ENCODE measurements at places on chromosomes 3 and 15. TPM values are rescaled to one million over a fixed set of nuclear protein-coding genes. Genes with fewer than 3 reads are reported as not detected.

The EPHB1 gene
- 0.05 TPM for total RNA-seq

The MRPL3 gene
- total RNA-seq = 251 TPM

The NTRK3 gene
- total RNA-seq = not detected

The NR1I2 gene
- total RNA-seq = 0.12 TPM

The PAK6 gene
- 1.6 TPM for total RNA-seq

The ZCWPW2 gene
- total RNA-seq = 0.29 TPM

DNA sequence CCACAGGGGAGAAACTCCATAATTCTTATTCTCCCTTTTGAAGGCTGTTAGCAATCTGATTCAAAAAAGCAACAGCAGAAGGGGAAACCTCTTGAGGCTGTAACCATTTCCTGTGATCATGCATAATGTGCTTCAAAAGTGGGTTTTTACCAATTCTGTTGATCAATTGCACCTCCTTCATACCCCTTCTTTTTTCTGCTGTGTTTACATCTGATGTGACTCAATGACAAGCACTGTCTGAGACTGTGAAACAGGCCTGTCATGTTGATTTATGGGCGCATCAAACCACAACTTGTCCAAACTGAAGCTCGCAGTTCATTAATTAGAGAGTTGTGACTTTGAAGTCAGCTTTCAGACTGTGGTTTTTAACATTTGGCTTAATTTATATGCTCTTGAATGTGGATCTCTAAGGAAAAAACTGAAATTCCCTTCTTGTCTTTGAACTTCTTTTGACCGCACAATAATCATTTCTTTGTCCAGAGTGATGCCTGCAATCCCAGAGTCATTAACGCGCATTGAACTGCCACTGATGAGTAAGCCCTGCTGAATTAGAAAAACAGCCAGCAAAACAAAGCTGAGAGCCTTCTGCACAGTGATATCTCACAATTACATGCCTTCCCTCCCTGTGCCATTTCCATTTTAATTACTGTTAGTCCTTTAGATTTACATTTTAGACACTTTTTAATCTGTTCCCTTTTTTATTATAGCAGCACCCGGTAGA is 532.8 kb downstream of the FOXP1 start:
- no peak for DNase-seq

GRCh38 chr3:189598530-189599225 is 32.5 kb upstream of the TP63 start:
- no peak for DNase-seq

DNA sequence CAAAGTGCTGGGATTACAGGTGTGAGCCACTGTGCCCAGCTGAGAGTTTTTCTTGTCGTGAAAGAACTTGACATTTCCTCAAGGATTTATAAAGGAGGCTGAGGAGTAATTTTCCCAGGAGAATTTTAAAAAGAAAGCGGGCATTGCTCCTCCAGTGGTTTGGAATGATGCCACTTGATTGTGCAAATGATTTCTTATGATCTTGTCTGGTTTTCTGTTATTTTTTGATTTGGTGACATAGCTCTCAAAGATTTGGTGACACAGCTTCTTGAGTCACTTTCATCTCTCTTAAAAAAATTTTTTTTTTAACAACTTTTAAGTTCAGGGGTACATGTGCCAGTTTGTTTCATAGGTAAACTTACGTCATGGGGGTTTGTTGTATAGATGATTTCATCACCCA is 24.6 kb upstream of the NFKBIZ start:
- no peak for DNase-seq

DNA sequence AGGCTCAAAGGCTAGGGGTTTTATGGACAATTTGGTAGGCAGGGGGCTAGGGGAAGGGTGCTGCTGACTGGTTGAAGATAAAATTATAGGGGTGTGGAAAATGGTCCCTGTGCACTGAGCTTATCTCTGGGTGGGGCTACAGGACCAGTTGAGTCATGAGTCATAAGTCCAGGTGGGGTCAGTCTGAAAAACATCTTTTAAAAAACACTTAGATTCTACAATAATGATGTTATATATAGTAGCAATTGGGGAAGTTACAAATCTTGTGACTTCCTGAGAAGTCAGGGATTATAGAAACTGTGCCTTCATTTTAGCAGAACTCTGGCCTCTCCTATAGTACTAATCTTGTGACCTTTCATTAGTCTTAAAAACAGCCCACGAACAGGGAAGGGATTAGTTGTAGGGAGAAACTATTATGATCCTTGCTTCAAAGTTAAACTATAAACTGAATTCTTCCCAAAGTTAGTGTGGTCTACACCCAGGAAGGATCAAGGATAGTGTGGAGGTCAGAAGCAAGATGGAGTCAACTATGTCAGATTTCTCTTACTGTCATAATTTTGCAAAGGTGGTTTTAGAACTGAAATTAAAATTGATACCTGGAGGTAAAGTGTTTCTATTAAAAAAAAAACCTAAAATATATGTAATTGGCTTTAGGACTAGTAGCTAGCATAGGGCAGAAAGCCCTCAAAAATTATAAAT is 130.1 kb downstream of the P2RY1 start:
- DNase-seq = no peak

DNA sequence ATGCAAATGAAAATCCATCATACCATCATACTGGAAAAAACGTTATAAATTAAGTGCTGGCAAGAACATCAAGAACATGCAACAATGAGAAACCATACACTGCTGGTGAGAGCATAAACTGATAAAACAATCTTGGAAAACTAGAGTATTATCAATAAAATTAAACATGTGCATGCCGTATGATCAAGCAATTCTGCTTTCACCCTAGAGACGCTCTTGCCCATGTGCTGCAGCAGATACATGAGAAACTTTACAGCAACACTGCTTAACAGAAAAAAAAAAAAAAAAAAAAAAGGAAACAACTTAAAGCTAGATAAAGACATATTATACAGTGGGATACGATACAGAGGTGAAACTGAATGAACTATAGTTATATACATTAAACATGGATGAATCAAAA is 21.8 kb downstream of the SPG11 start:
- no peak for DNase-seq

DNA sequence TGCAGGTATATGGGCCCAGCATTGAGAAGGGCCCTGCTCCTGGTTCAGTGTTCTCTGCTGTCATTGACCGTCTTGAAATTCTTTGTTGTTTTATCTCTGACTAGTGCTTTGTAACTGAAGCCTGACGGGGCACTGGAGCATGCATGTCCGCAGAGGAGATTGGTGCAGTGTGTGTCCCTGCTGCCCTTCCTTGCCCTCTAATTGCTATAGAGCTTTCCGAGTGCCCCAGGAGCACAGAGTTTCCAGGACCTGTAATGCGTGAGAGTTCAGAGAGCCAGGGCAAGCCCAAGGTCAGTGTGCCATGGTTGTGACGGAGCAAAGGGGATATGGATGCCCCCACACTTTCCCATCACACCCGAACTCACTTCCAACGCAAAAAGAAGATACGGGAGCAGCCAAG is 174.3 kb upstream of the UBE3A start:
- no peak for DNase-seq

DNA sequence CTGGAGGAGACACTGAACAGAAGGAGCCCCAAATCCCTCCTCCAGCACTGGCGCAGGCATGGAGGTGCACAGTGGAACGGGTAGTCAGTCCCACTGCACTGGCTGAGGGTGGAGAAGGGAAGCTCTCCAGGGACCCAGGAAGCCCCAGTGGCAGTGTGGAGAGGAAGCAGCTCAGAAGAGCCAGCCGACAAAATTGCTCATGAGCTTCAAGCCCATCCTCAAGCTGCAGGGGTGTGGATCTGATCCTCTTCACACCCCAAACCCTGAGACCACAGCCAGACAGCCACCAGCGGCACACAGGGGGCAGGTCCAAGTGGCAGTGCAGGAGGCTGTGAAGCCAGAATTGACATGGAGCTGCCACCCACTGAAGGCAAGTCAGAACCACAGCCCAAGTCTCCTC is 32.1 kb downstream of the CYFIP1 start:
- no peak for DNase-seq

GRCh38 chr3:102189541-102189940 is 245.3 kb upstream of the ZPLD1 start:
- DNase-seq = no peak

DNA sequence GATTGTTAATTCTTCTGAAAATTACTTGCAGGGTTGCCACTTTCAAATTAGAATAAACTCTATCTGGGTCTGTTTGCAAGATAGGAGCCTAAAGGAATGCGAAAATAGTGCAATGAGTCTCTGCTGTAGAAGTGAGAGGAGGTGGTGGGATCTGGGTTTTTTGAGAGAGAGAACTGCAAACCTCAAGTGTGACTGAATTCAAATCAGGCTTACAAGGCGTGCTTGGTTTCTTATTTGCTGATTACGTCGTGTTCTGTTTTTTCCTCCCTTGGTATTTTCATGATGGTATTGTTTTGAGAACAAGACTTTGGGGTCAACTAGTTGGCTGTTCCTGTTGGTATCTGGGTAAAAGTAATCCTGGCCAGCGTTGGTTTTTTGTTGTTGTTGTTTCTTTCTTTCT is 490.9 kb upstream of the CFAP20DC start:
- no peak for DNase-seq

DNA sequence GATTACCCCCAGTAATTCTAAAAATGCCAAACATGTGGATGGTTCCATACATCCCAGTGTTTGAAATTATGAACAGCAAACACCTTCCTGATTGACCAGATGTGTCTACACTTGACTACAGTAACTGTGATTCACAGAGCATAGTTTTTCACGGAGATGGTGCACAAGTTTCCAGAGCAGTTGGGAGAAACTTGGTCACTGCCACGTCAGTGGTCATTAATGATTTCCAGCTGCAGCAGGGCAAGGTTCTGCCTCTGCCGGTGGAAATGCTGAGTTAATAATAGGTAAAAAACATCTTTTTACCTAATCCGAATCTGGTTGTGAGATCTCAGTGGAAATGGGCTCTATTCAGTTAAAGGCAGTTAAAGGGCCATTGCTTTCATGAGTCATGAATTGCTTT is 154.1 kb upstream of the FEZF2 start:
- no peak for DNase-seq

DNA sequence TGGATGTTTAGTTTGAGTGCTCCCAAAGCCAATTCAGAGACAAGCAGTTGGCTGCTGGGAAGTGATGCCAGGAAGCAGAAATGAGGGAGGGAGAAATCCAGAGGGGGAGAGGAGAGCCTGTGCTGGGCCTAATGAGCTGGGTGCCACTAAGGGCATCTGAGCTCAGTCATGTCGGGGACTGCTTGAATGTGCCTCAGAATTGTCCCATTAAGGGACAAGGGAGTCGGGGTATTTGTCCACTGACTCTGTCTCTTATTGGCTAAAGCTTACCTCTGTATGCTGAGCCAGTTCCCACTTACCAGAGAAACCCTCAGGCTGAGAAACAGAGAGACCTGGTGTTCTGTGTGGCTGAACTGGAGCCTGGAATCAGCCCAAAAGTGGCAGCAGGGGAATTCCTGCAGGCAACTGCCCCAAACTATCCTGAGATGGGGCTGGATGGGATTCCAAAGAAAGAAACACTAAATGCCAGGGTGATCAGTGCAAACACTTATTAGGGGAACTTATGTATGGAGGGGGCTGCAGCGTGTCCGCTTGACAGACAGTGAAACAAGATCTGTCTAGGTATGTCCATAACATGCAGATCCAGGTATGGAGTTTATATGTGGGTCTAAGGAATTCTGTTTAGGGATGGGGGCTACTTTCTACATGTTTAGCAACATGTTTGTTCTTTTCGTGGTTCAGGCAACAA is 48.6 kb downstream of the NR1D2 start:
- no peak for DNase-seq

DNA sequence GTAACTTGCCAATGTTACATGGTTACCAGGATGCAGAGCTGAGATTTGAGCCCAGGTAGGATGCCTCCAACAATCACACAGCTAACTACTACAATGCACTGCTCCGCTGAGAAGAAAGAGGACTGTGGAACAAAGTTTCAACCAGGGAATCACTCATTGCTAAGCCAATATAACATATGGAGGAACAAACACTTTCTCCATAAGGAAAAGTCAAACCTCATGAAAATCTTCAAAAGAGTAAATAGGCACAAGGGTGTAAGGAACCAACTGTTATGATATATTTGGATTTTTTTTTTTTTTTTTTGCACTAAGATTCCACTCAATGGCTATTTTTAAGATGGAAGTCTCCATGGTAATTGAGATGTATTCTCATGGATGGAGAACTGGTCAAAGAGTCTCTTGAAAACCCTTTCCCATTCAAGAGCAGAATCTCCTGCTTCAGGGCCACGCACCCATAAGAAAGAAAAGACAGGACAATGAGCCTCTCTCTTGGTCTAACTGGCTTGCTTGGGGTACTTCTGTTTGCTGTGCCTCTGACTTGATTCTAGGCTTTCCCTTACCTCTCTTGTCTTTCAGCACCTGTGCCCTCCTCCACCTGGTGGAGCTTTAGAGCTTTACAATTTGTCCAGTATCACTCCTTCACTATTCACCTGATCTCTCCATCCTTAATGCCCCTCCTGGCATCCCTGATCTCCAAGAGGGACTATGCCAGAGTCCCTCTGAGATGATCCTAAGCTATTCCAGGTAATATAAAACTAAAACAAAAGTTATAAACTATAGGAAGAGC is 252.8 kb downstream of the NTRK3 start:
- no peak for DNase-seq

- no peak for DNase-seq
These were observed 5.8 kb downstream of the SERPINI2 start for GRCh38 chr3:167467848-167468611.

DNA sequence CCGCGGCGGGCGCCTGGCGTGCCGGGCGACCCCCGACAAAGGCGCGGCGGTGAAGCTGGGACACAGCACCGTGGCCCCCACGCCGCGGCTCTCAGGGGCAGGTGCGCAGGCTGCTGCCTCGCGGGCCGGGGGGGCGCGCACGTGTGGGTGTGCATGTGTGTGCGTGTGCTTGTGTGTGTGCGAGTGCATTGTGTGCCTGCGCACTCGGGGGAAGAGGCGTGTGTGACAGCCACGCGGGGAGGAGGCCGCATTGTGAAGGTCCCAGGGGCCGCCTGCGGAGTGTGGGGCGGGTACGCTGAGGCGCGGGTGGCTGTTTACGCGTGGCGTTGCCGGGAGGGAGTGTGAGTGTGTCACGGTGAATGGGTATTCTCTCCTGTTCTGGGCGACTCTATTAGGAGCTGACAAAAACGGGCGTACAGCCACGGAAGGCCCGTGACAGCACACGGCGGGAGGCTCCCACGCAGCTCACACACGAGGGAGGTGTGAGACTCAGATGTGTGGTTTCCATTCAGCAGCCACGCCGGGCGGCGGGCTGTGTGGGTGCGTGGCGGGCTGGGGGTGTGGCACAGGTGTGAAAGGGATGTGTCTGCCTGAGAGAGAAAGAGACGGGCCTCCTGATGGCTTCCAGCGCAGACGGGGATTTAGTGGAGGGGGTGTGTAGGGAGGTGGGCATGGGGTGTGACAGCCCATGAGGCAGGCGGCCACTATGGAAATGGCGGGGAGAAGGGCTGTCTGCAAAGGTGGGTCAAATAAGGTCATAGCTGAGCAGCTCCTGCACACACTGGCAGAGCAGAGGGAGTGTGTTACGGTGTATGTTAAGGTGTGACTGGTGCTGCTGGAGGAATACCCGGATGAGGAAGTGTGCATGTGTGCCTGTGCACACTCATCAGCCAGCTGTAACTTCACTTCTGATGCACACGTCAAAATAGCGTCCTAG is 750 bp downstream of the PODXL2 start:
- DNase-seq = no peak

GRCh38 chr15:70708839-70709238 is 54.5 kb downstream of the UACA start:
- no peak for DNase-seq

- DNase-seq = no peak
These were observed 582.8 kb upstream of the CCDC54 start for GRCh38 chr3:106794442-106794841.

Measured in NCI-H460 (cell line).